ENCODE measurements at places on chromosomes 7 and 10.

DNA sequence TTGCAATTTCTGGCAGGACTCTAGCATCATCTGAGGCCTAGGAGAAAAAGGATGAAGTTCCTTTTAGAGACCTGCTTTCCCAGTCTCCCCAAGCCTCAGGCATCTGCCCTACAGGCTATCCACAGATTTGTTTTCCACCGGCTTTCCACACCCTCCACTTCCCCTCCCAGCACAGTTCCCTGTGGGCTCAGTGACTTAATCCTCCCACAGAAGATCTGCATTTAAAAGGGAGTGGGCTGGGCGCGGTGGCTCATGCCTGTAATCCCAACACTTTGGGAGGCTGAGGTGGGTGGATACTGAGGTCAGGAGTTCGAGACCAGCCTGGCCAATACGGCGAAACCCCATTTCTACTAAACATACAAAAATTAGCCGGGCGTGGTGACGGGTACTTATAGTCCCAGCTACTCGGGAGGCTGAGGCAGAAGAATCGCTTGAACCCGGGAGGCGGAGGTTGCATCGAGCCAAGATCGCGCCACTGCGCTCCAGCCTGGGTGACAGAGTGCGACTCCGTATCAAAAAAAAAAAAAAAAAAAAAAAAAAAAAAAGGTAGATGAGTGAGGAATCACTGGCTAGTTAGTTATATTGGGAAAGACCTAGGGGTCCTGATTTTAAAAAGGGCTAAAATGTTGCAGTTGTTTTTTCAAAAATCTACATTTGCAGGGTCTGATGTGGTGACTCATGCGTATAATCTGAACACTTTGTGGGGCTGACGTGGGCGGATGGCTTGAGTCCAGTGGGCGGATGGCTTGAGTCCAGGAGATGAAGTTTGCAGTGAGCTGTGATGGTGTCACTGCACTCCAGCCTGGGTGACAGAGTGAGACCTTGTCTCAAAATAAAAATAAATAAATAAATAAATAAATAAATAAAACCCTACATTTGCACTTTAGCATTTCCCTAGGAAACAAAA, 119.5 kb downstream of the BAMBI start:
- DNase-seq: no peak

GRCh38 chr7:155123413-155123812, 53.3 kb downstream of the HTR5A start:
- no peak for DNase-seq

DNA sequence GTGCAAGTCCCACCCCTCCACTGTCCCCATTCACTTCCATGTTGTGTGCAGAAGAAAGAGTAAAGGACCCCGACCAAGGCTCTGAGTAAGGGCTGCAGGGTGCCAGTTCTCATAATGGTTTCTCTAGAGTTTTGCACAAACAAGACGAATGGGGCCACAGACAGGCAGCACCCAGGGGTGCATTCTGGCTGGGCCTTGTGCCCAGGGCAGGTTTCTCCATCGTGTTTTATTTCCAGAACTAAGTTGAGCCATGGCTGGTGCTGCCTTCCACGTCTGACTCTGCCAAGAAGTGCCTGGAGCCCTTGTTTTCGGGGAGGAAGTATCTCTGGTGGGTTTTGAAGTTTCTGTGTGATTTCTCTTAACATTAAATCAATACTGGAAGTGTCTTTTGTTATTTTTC, 95.0 kb upstream of the SDK1 start:
- DNase-seq: no peak

- DNase-seq: peak; percentile 16
Measured at GRCh38 chr7:73811760-73812168, 19.0 kb upstream of the CLDN4 start.

DNA sequence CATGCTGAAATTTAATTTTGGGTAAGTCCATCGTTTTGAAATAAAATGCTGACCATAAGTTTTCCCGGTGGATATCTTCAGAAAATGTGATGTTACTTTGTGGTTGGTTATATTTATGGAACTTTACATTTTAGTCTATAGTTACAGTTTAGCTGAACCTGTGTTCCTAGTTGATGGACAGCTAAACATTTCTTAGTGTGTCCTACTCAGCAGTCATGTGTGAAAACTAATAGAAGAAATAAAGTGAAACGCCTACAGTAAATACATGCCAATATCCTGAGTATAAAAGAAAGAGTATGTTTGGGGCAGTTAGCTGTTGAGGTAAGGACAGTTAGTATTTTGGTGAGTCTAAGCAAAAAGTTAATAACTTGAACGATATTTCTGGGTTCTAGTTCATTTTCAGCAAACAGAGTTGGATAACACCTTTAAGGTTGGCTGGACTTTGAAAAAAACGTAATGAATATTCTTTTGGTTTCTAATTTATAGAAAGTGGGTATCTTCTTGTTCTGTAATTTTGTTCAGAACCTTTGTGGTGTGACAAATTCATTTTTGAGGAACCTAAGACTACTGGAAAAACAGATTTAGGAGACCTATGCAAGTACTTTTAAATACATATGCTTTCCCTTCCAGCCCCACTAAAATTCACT, 28.7 kb downstream of the LCOR start:
- no peak for DNase-seq

DNA sequence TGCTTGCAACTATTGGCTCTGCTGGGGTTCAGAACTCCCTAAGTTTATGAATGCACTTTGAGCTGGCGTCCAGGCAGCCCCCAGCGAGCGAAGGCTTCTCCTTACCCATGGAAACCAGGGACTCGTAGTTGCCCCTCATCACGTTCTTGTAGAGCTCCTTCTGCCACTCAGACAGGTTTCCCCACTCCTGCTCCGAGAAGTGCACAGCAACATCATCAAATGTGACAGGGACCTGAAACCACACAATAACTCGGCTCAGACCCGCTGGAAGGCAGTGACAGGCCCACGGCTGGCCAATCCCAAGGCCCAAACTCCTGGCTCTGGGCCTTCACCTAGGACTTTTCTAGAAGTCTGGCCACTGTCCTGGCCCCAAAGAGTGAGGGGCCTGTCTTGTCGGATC, 6.9 kb downstream of the ZNF777 start:
- no peak for DNase-seq

DNA sequence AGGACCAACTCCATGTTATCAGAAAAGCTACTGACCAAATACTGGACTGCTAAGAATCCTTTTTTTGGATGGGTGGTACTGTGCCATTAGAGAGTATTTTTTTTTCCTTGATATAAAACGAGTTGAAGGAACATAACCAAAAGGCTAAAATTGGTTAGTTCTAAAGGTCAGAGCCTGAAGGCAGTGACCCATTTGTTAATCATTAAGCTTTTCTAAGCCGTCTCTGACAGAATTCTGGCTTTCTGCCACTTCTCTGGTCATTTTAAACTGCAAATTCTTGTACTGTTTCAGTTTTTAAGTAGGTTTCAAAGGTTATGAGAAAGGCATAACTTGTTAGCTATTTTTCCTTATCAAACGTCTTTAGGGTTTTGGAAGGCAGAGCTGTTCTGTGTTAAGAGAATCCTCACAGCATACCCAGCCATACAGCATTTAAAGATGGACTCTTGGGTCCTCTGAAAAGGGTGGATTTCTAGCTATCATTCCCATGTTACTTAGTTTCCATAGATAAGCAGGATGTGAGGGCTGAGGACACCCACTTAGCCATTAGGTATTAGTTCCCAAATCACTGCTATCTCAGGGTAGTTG, 196.8 kb downstream of the RNLS start:
- DNase-seq: no peak

DNA sequence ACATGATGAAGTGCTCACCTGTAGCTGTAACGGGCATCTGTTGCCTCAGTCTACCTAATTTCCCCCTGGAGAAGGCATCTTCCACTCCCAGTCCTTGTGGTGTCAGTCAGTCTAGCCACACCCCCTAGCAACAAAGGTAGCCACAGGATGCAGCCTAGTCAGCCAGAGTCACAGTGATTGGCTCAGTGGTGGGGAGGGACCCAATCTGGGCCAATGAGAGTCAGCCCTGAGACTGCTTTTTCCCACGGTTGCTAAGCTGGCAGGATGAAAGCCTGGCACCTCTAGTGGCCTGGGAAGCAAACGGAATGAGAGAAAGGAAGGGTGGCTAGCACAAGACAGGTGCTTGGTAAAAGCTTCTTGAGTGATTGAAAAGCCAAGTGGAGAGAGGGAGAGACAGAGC, 118.6 kb downstream of the SH3PXD2A start:
- DNase-seq: no peak

- DNase-seq: no peak
Measured at GRCh38 chr10:48748573-48748972, 63.9 kb downstream of the WDFY4 start.

- DNase-seq: no peak
Measured at GRCh38 chr7:105304040-105304895, 84.5 kb downstream of the SRPK2 start.

DNA sequence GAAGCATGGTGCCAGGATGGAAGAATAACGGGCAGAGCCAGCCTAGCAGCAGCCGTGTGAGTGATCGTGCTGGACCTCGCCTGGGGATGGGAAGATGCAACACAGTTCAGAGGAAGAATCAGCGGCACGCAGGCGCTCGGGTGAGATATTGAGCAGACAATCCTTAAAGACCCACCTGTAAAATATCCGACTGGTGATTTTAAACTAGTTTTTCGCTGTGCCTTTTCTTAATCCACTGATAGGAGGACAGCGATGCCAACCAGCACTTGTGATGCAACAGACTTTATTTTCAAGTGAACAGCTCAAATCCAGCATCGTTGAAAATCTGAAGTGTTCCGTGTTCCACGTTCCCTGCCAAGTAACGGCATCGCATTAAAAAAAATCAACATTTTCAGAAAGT, 214.7 kb downstream of the TEX36 start:
- DNase-seq: no peak

- DNase-seq: no peak
Measured at GRCh38 chr10:25102147-25102822, 72.5 kb upstream of the GPR158 start.

DNA sequence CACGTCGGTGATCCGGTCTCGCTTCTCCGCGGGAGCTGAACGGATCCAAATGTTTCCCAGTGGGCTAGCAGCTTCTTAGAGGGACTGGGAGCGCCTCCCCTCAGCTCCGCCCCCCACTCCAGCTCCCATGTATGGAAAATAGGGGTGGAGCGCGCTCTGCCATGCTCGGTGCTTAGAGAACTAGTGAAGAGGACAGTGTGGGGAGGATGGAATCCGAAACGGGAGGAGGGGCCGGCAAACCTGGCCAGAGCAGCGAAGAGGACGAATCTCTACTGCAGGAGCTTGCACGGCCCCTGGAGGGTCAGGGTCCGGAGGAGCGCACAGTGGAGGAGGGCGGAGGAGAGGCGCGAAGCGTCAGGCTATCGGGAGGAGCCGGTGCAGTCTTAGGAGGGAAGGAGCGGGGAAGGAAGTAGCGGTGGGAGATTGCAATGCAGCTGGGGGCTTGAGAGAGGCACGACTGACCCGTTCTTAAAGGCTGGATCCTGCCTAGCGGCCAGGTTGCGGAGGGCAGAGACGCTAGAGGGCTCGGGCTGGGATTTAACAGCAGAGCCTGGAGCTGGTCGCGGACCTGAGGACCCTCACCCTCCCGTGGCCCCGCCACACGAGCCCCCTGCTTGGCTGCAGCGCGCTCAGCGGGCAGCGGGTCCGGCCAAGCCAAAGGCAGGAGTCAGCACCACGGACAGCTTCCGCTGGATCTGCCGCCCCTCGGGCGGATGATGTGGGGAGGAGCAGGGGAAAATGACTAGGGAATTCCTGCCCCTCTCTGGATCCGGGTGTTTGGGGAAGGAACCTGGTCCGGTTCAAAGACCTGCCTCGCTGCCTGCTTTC, at the start of gene PRLHR:
TSS of gene PRLHR (minus strand) at position 51 of the 828 bp plus-strand sequence. CDS start 404 bp downstream, outside the sequence.
- no peak for DNase-seq

DNA sequence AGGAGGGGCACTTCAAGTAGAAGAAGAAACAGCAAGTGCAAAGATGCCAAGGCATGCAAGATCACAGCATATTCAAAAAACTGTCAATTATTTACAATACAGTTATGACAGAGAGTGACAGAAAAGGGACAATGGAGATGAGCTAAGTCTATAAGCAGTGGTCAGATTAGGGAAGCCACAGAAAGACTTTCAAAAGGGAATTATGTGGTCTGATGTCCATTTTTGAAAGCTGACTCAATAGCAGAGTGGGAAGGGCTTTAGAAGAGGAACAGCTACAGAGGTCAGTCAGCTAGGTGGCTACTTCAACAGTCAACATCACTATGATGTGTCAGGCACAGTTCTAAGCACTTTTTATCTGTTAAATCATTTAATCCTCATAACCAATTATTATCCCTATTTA, 45.2 kb upstream of the SPOCK2 start:
- no peak for DNase-seq

DNA sequence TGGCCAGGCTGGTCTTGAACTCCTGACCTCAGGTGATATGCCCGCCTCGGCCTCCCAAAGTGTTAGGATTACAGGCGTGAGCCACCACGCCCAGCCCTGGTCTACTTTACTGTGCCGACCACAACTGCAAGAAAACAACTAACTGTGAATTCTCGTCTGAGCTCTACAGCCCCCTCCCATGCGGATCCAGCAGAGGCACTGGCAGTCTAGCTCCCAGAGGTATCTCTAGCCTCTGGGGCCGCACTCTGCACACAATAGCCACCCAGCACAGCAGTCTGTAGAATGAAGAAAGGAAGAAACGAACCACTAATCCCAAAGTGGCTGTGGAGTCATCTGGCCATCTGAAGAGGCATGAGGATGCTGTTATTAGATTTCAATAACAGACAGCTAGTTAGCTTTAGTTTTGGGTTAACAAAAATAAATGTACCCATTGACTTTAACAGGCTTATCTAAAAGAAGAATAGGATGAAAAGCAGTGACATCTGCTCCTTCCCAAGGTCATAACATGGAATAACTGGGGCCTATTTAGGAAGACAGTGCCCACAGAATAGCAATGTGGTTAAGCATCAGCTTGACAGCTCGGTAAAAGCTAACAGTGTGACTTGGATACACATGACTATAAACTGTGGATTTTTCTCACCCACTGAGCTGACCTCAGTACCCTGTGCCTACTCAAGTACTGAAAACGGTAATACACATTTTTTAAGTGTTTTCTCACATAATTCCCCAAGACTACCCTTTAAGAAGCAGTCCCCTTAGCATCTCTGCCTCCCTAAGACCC, 131.9 kb downstream of the TNS3 start:
- DNase-seq: no peak

- no peak for DNase-seq
Measured at GRCh38 chr10:120382360-120382759, 74.7 kb upstream of the PLPP4 start.

DNA sequence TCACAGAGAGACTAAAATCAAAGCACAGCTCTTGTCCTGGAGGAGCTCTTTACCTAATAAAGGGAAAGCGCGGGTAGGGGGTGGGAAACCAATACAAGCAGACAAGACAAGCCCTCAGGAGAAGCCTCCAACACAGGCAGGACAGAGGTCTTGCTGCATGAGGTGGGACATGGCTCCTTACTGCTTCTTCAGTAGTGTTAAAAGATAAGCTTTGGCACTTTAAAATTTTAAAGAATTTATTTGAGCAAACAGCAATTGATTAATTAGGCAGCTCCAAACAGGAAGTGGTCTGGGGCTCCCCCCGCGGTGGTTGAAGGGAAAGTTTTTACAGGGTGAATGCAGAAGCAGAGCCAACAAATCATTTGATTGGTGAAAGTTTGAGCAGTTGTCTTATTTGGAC, 50.3 kb upstream of the MACC1 start:
- no peak for DNase-seq

All from stimulated activated CD8-positive, alpha-beta memory T cell treated with anti-CD3 and anti-CD28 coated beads, Interleukin-2, amount 100 ng/mL, for 1 hour (primary cell).